Esophagus squamous epithelium (tissue), 5 donors: ENCODE measurements at places on chromosomes 5 and 9.

DNA sequence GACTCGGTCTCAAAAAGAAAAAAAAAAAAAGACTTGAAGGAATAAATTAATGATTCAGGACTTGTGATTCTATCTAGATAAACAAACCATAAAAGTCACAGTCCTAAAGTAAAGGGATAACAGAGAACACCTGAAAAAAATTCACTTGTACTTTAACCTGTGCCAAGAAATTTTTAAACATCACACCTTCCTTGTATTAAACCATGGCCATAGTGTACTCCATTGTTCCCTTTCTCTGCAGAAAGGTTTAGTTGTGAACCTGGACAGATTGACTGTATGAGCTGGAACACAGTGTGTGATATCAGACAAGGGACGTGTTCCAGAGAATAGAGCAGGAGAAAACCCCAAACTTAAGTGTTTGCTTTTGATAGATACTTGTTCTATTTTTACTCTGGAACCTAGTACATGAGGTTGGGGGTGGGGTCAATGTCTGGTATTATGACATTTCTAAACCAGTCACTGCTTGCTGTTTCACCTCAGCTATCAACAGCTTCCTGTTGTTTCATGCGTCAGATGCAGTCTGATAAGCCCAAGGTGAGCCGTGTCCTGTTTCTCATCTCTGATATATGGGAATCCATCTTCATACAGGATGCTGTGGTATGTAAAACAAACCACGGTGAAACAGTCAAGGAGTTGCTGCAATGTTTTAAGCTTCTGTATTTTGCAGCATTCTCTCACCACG is 62.5 kb upstream of the ITGA1 start:
- no peaks in the 10 kb centered on the region for H3K4me1 ChIP-seq
- H3K27ac ChIP-seq = peak overlapping the region; percentile 68
- H3K36me3 ChIP-seq = no peaks in the 10 kb centered on the region
- no peaks in the 10 kb centered on the region for H3K27me3 ChIP-seq
- no peak overlapping the region for H3K4me3 ChIP-seq

DNA sequence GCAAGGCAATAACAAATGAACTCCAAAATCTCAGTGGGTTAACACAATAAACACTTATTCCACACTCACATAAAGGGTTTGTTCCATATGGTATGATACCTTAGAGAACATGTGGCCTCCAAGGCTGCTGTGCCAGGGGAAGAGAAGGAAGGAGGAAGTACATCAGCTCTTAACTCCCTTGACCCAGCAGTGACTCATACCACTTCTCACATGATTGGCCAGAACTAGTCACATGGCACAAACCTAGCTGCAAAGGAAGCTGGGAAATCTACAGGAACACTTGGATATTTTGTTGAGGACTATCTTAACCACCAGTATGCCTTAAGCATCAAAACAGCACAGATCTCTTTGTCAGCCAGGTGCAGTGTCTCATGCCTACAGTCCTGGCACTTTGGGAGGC is 99.3 kb downstream of the SLIT3 start:
- no peaks in the 10 kb centered on the region for H3K36me3 ChIP-seq
- H3K27me3 ChIP-seq = no peaks in the 10 kb centered on the region
- DNase-seq = no peak
- no peak overlapping the region for H3K27ac ChIP-seq
- no peaks in the 10 kb centered on the region for H3K4me1 ChIP-seq
- no peak overlapping the region for H3K4me3 ChIP-seq

GRCh38 chr5:160772854-160773253 is 79.2 kb downstream of the ATP10B start:
- no peak for DNase-seq
- H3K27me3 ChIP-seq = no peaks in the 10 kb centered on the region
- no peaks in the 10 kb centered on the region for H3K36me3 ChIP-seq
- H3K4me1 ChIP-seq = no peaks in the 10 kb centered on the region
- H3K4me3 ChIP-seq = no peak overlapping the region
- H3K27ac ChIP-seq = no peak overlapping the region

GRCh38 chr9:132488626-132489025 is 78.6 kb downstream of the CFAP77 start:
- no peak overlapping the region for H3K4me3 ChIP-seq
- H3K27me3 ChIP-seq = peaks cover 5% of the 10 kb centered on the region
- H3K27ac ChIP-seq = no peak overlapping the region
- H3K4me1 ChIP-seq = no peaks in the 10 kb centered on the region
- DNase-seq = no peak

GRCh38 chr9:95852059-95853032 is 23.1 kb upstream of the ERCC6L2 start:
- H3K27ac ChIP-seq = no peak overlapping the region
- H3K4me3 ChIP-seq = no peak overlapping the region
- no peak for DNase-seq
- no peaks in the 10 kb centered on the region for H3K36me3 ChIP-seq

DNA sequence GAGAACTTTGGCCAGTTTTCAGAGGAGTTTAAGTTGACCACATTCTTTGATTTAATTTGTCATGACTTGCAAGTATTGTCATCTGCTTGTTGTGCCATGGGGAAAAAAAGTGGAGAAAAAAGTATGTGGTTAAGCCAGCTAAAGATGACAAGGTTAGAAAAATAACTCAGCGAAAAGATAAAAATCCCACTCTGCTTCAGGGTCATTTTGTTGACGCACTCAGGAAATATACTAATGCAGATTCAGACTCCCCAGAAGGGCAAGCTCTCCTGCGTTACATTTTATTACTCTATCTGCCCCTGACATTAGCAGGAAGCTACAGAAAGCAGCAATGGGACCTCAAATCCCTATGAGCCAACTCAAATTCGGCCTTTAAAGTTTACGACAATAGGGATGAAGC is 27.6 kb upstream of the TESK1 start:
- no peaks in the 10 kb centered on the region for H3K36me3 ChIP-seq
- H3K27me3 ChIP-seq = no peaks in the 10 kb centered on the region
- H3K4me3 ChIP-seq = no peak overlapping the region
- H3K27ac ChIP-seq = no peak overlapping the region
- H3K4me1 ChIP-seq = no peaks in the 10 kb centered on the region

DNA sequence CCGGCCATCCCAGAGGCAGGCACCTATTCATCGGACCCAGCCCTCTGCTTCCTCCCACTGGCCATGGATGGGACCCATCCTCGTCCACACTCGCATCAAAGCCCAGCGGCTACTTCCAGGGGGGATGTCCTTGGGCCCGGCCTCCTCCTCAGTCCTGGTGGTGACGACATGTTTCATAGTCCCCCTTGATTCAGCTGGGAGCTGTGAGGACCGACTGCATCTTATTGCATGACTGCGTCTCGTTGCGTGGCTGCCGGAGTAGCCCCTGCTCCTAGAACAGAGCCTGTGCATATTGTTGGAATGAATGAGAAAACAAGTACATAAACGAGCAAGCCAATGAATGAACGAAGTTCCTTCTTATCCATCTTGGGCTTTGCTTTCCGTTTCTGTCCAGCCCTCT is 12.8 kb downstream of the NCS1 start:
- H3K36me3 ChIP-seq = no peaks in the 10 kb centered on the region
- no peak overlapping the region for H3K4me3 ChIP-seq
- H3K27me3 ChIP-seq = no peaks in the 10 kb centered on the region
- peak overlapping the region; percentile 81 for H3K27ac ChIP-seq
- no peak for DNase-seq

DNA sequence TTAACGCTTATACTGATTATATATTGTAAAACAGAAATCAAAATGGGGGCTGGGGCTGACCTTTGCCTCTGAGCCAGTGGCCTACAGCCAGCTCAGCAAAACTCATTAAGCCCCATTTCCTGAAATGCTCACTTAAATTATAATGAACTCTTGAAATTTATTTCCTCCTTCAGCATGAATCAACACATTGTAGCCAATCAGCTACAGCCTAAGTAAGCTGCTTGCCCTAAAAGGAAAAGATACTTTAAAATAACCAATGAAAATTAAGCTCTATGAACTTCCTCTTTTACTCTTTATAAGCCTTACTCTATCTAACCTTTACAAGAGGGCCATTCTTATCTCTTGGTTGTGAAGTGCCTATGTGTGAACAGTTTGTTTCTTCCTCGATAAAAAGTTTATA is 33.5 kb upstream of the SUB1 start:
- H3K36me3 ChIP-seq = no peaks in the 10 kb centered on the region
- no peaks in the 10 kb centered on the region for H3K27me3 ChIP-seq
- H3K4me1 ChIP-seq = no peaks in the 10 kb centered on the region
- H3K4me3 ChIP-seq = no peak overlapping the region
- no peak for DNase-seq

DNA sequence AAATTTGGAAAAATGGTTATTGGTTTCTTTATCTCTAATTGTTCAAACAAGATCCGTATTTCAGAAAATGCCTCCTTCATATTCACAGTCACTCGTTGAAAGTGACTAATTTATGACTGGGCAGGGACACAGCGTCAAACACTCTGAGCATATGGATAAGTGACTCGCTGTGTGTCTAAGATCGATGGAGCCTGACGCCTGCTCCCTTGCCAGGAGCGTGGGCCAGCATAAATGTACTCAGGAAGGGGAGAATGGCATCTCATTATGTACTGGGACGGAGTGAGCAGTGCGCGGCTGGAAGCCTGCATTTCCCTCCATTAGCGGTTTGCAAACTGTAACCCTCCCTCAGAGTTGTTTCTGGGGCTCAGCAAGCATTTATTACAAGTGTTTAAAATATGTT is 79.8 kb upstream of the CAST start:
- H3K36me3 ChIP-seq = no peaks in the 10 kb centered on the region
- H3K27me3 ChIP-seq = no peaks in the 10 kb centered on the region
- no peaks in the 10 kb centered on the region for H3K4me1 ChIP-seq
- no peak for DNase-seq

DNA sequence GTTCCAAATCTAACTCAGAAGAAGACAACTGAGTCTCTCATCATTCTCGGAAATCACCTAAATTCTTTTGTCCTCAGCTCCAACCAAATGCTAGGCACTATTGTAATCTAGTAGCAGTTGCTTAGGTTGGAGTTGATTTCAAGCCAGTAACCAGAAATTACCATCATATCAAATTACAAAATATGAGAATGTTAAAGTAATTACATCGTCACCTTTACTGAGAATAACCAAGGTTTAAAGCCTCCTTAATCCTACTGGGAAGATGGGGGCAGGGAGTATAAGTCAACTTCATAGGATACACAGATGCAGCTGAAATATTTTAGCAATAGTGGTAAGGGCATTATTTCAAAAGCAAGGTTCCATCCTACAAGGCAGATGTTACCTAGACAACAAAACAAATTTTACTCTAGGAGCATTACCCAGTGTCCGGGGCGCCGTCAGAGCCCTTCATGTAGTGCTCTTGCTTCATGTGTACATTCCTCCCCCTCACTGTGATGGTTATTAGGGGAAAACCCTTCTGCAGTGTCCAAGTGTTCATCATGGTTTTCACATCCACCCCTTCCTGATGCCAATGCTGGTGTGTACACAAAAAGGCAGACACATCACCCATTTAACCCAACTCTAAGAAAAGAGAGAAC is 19.5 kb downstream of the ERAP1 start:
- peaks cover 97% of the 10 kb centered on the region for H3K36me3 ChIP-seq
- H3K27ac ChIP-seq = no peak overlapping the region
- no peaks in the 10 kb centered on the region for H3K4me1 ChIP-seq
- H3K4me3 ChIP-seq = no peak overlapping the region
- H3K27me3 ChIP-seq = no peaks in the 10 kb centered on the region

DNA sequence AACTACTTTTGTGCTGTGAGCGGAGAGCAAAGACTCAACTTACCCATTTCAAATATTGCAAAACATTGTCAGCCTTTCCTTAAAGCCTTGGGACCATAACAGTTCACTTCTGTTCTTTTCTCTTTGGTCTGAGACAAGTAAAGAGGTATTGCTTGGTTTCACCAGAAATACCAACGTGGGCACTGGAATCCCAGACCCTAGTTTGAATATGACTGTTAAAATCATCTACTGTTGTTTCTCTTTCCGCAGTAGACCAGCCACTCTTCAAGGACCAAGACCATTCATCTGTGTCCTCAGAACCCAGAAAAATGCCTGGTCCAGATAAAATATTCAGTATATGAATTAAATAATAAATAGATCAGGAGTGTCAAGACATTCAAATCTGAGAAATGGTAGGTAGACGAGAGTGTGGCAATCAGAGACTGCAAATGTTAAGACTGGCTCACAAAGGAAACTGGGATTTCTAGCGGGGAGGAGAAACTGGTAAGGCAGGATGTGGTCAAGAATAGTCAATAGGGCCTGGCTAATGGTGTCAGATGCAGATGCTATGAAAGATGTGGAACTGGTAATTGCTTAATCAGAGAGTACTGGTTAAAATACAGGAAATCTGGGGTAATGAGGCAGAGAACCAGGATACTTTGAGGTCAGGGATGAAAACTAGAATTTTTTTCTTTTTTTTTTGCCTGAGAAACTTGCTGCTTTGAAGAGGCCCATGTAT is 82.1 kb upstream of the IL33 start:
- H3K27me3 ChIP-seq = no peaks in the 10 kb centered on the region
- no peak for DNase-seq
- no peaks in the 10 kb centered on the region for H3K36me3 ChIP-seq
- H3K4me1 ChIP-seq = no peaks in the 10 kb centered on the region
- no peak overlapping the region for H3K27ac ChIP-seq
- H3K4me3 ChIP-seq = no peak overlapping the region

DNA sequence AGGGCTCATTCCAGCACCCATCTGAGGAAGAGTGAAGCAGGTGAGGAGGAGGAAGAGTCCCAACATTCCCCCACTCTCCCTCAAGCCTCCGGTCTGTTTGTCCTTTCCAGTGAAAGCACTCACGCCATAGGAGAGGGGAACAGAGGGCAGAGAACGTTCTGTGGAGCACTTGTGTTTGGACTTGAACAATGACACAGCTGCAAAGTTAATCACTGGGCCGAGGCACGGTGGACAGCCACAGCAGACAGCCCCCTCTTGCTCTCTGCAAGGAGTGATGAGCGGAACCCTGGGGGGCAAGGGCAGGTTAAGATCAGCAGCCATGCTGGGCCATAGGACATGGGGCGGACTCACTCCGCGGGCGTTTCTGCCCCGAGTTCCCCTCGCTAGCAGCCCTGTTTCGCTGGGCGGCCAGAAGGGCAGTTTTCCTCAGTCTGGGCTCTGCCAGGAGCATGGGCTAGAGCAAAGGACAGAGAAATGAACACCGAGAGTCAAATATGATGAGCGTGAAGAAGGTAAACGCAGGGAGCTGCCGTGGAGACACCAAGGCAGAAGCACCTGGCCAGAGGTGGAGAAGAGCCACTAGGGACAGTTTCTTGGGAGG is 185.7 kb downstream of the GAPVD1 start:
- DNase-seq = no peak
- H3K27me3 ChIP-seq = no peaks in the 10 kb centered on the region
- H3K4me3 ChIP-seq = no peak overlapping the region
- H3K4me1 ChIP-seq = no peaks in the 10 kb centered on the region

GRCh38 chr5:1753490-1753889 is 46.1 kb downstream of the MRPL36 start:
- no peak overlapping the region for H3K27ac ChIP-seq
- H3K4me3 ChIP-seq = no peak overlapping the region
- H3K36me3 ChIP-seq = no peaks in the 10 kb centered on the region

- peaks cover 4% of the 10 kb centered on the region for H3K4me1 ChIP-seq
- DNase-seq = no peak
- no peak overlapping the region for H3K27ac ChIP-seq
- no peaks in the 10 kb centered on the region for H3K27me3 ChIP-seq
- H3K4me3 ChIP-seq = no peak overlapping the region
Measured at GRCh38 chr9:86359151-86359879, 5.1 kb upstream of the TUT7 start.

GRCh38 chr9:124215368-124215910 is 42.3 kb upstream of the NEK6 start:
- no peak for DNase-seq
- peaks cover 28% of the 10 kb centered on the region for H3K4me1 ChIP-seq
- H3K27ac ChIP-seq = no peak overlapping the region
- no peaks in the 10 kb centered on the region for H3K36me3 ChIP-seq
- no peaks in the 10 kb centered on the region for H3K27me3 ChIP-seq
